ENCODE measurements at places on chromosomes 7 and 10. TPM values are rescaled to one million over a fixed set of nuclear protein-coding genes. Genes with fewer than 3 reads are reported as not detected.

Gene BCAP29
- 108 TPM for total RNA-seq

Gene SYT15
- total RNA-seq: 0.56 TPM

Gene FZD8
- 33.4 TPM for total RNA-seq

Gene SMO
- total RNA-seq: 8.8 TPM

Gene PPRC1
- total RNA-seq: 14.0 TPM

Gene TMEM243
- total RNA-seq: 33.5 TPM

Gene PON1
- not detected for total RNA-seq

Gene SLC37A3
- total RNA-seq: 47.2 TPM

Gene SORCS1
- not detected for total RNA-seq

Gene SDHAF3
- total RNA-seq: 5.5 TPM

Gene PRRT4
- total RNA-seq: not detected

Gene TMEM196
- total RNA-seq: not detected

Gene MMD2
- not detected for total RNA-seq

Gene TLL2
- 0.09 TPM for total RNA-seq

Gene AKR1D1
- total RNA-seq: not detected

Gene SUN3
- total RNA-seq: not detected

Gene LRRN3
- not detected for total RNA-seq

Gene ADAM22
- total RNA-seq: 0.38 TPM

Gene GNG11
- total RNA-seq: 146 TPM

Gene GIMAP1
- total RNA-seq: 14.3 TPM

Gene ACHE
- 0.18 TPM for total RNA-seq

Gene ZNF12
- 16.1 TPM for total RNA-seq

Gene SEMA3E
- 0.28 TPM for total RNA-seq

Gene SLC18A3
- total RNA-seq: under 0.01 TPM

Gene MYH16
- total RNA-seq: 0.38 TPM

Gene KLLN
- total RNA-seq: 0.19 TPM

Gene CPEB3
- total RNA-seq: 0.94 TPM

Gene VAX1
- total RNA-seq: not detected

Gene OR2A12
- not detected for total RNA-seq

Gene GIMAP2
- 55.9 TPM for total RNA-seq

Gene PTPRZ1
- 0.56 TPM for total RNA-seq

Data from endothelial cell of coronary artery (primary cell).